Psoas muscle (tissue), 8 donors: ENCODE measurements at places on chromosomes 16 and 17. TPM values are rescaled to one million over a fixed set of nuclear protein-coding genes. Genes with fewer than 3 reads are reported as not detected.

The HS3ST3A1 gene
- total RNA-seq = 0.22 TPM

The ZNF205 gene
- 1.8 TPM for total RNA-seq

The NPIPB6 gene
- not detected for total RNA-seq

The KRT36 gene
- total RNA-seq = not detected

The RGS11 gene
- total RNA-seq = 1.0 TPM

The SPOP gene
- 59.7 TPM for total RNA-seq

The ABCA3 gene
- total RNA-seq = 9.0 TPM

The FMNL1 gene
- 5.4 TPM for total RNA-seq

The PKMYT1 gene
- total RNA-seq = 1.2 TPM

The C16orf86 gene
- total RNA-seq = 5.1 TPM

The CRISPLD2 gene
- total RNA-seq = 16.7 TPM
